ENCODE measurements at places on chromosomes 4 and X.

DNA sequence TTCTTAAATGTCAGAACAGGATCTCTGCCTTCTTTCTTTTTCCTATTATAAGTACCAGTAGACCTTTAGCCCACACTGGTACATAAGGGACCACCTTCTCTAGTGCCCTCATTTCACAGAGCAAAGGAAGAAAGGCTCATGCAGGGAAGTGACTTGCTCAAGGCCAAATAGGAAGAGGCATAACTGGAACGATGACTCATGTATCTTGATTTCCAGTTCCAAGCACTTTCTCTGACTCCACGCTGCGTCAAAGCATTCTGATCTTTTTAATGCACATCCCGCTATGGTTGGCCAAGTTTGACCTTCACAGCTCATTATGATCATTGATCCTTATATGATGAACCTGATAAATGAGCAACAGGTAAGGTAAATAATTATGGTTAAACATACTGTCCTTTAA is 542.0 kb downstream of the GBA3 start:
- DNase-seq, result no peak

GRCh38 chrX:65671286-65671685 is 3.8 kb downstream of the MSN start:
- DNase-seq, result no peak

DNA sequence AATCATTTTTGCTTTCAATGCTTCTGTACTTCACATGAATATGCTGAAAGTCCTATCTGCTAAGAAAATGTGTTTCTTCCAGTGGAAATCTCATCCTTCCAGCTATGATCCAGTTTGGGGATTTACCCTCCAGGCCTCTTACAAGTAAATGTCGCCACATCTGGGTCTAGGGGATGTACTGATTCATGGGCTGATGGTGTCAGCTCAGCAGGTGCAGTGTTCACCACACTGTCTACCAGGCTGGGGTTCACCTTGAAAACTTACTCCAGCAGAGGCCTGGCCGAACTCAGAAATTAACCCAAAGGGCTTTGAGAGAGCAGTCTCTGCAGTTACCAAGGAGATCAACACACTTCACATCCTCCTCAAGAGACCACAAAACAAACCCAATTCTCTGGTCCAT is 154.3 kb downstream of the TSPAN5 start:
- DNase-seq, result no peak

- DNase-seq, result no peak
Measured at GRCh38 chrX:50813843-50814661, at the start of gene SHROOM4. TSS of gene SHROOM4 (minus strand) at chrX:50814194. CDS start at chrX:50814018, 176 bp downstream.

Measured in stimulated activated naive CD4-positive, alpha-beta T cell treated with Interleukin-2 at 50 U/mL for 16 hours (primary cell).